Lung (tissue), 17 donors: ENCODE measurements at places on chromosomes 12 and 14. TPM values are rescaled to one million over a fixed set of nuclear protein-coding genes. Genes with fewer than 3 reads are reported as not detected.
A peak's percentile ranks its signal among the peaks of the same experiment; 100 is the strongest.

Gene AVPR1A
- 5.5 TPM for total RNA-seq

Gene PTPRQ
- 11.7 TPM for total RNA-seq

Gene LRRK2
- 276 TPM for total RNA-seq

Gene DYNLL1
- 210 TPM for total RNA-seq

- no peaks in the 10 kb centered on the region for H3K27me3 ChIP-seq
- no peaks in the 10 kb centered on the region for H3K36me3 ChIP-seq
- H3K27ac ChIP-seq: no peak overlapping the region
- H3K4me3 ChIP-seq: no peak overlapping the region
- DNase-seq: no peak
These were observed 104.8 kb upstream of the CNTN1 start for GRCh38 chr12:40587421-40587820.

- peak; percentile 48 for DNase-seq
- H3K4me1 ChIP-seq: peaks cover 8% of the 10 kb centered on the region
- no peaks in the 10 kb centered on the region for H3K27me3 ChIP-seq
- H3K27ac ChIP-seq: no peak overlapping the region
These were observed 13.4 kb downstream of the GMFB start for GRCh38 chr14:54475187-54475899.

DNA sequence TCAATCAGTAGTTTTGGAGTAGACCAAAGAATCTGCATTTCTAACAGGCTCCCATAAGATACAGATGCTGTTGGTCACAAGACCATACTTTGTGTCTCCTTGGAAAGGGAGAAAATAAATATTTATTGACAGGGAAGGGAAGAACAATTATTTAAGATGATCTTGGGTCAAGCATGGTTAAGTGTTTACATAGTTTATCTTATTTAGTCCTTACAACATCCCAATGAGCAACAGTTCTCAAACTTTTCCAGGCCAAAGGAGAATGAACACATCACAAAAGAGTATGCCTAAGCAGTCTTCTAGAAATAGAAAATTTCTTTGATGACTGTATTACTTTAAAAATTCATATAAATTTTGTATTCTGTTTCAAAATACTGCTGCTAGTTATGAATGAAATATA, 8.8 kb downstream of the LPCAT3 start:
- H3K4me1 ChIP-seq: no peaks in the 10 kb centered on the region
- no peak for DNase-seq
- peaks cover 4% of the 10 kb centered on the region for H3K36me3 ChIP-seq
- H3K27me3 ChIP-seq: no peaks in the 10 kb centered on the region

GRCh38 chr14:27686137-27686536, 1080.5 kb upstream of the FOXG1 start:
- H3K27me3 ChIP-seq: no peaks in the 10 kb centered on the region
- H3K4me1 ChIP-seq: no peaks in the 10 kb centered on the region

DNA sequence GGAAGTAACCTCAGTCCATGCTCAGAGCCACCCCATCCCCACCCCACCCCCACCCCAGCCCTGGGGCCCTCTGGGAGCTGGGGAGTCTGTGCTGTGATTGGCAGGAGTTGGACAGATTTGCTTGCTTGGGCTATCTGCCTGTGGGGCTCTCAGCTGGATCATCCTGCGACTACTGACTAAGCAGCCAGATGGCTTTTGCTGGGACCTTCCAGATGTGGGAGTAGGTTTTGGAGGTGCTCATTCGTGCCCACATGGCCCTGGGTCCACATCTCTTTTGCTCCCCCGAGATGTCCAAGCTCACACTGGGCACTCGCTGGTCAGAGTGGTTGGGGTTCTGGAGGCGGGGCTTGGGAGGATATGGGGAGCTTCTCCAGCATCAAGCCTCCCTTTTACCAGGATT, 138.9 kb downstream of the TSPAN9 start:
- no peaks in the 10 kb centered on the region for H3K27me3 ChIP-seq
- H3K4me1 ChIP-seq: peaks cover 35% of the 10 kb centered on the region
- peak overlapping the region; percentile 95 for H3K27ac ChIP-seq
- DNase-seq: no peak
- no peaks in the 10 kb centered on the region for H3K36me3 ChIP-seq

- H3K4me1 ChIP-seq: no peaks in the 10 kb centered on the region
- no peak overlapping the region for H3K4me3 ChIP-seq
- H3K27me3 ChIP-seq: peaks cover 3% of the 10 kb centered on the region
- no peak for DNase-seq
- H3K36me3 ChIP-seq: no peaks in the 10 kb centered on the region
- no peak overlapping the region for H3K27ac ChIP-seq
These were observed 6.2 kb upstream of the SLC41A2 start for GRCh38 chr12:104964167-104964855.

DNA sequence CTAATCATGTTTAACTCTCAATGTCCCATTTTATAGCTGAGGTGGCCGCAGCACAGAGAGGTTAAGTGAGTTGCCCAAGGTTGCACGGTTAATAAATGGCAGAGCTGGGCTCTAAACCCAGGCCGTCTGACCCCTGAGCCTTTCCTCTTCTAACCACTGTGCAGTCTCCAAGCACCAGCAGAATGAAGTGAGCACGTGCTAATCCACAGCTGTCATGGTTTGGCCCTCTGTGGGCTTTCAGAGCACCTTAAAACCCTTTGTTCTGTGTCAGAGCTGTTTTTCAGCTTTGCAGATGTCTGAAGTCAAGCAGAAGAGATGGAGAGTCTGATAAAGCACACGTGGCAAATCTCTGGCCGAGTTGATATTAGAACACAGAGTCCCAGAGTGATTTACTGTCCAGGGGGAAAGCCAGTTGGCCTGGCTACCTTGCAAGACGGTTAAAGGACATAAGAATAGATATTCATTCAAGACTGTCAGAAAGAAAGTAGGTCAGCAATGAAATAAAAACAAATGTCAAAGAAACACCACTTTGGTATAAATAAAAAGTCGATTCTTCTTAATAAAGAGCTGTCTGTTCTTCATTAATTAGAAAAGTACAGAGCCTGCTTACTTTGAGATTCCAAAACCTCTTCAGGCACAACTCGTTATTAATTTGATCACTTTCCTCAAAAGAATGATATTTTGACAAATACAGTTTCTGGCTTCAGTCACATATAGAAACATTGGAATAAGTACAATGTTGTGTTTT, 107.3 kb downstream of the CRADD start:
- H3K4me1 ChIP-seq: peaks cover 8% of the 10 kb centered on the region
- H3K27me3 ChIP-seq: no peaks in the 10 kb centered on the region
- DNase-seq: no peak
- H3K27ac ChIP-seq: peak overlapping the region; percentile 79
- H3K36me3 ChIP-seq: no peaks in the 10 kb centered on the region
